Kidney epithelial cell (primary cell): ENCODE measurements at places on chromosomes 1 and 21. TPM values are rescaled to one million over a fixed set of nuclear protein-coding genes. Genes with fewer than 3 reads are reported as not detected.

S100A3 gene
- 5.8 and 12.0 TPM in 2 replicates for total RNA-seq

S100A16 gene
- total RNA-seq: 480 and 499 TPM in 2 replicates

CAMK1G gene
- total RNA-seq: 0.14 and 0.21 TPM in 2 replicates

SPRR2A gene
- total RNA-seq: 1.0 and 3.9 TPM in 2 replicates

ATP1A2 gene
- 0.04 and 0.07 TPM in 2 replicates for total RNA-seq
